Midbrain (tissue), 1 donor: ENCODE measurements at places on chromosomes 16 and 17.

DNA sequence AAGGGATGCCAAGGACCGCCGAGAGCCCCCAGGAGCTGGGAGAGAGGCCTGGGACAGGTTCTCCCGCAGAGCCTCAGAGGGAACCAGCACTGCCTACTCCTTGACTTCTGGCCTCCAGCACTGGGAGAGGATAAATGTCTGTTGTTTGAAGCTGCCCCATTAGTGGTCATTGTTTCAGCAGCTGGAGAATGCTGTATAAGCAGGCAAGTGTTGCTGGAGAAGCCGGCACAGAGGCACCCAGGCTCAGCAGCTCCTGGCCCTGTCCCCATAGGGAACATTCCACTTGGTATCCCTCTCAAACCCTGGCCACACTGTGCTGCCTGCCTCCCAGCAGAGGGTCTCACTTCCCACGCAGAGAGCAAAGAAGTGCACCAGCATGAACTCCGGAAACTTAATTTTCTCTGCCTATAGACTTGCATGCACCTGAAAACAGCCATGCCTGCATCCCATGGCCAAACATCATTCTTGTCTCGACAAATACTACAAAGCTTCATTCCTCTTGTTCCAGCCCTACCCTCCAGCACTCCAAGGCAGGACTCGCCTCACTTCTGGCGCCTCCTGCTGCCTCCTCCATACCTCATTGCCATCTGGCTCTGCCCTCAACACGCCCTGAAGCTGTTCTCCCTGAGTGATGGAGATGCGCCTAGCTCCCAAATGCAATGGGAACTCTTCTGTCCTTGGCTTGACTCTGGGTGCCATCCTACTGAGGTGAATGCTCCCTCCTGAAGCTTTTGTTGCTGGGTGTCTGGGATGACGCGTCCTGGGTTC, 88.1 kb downstream of the DNAH17 start:
- DNase-seq = peak; percentile 41

DNA sequence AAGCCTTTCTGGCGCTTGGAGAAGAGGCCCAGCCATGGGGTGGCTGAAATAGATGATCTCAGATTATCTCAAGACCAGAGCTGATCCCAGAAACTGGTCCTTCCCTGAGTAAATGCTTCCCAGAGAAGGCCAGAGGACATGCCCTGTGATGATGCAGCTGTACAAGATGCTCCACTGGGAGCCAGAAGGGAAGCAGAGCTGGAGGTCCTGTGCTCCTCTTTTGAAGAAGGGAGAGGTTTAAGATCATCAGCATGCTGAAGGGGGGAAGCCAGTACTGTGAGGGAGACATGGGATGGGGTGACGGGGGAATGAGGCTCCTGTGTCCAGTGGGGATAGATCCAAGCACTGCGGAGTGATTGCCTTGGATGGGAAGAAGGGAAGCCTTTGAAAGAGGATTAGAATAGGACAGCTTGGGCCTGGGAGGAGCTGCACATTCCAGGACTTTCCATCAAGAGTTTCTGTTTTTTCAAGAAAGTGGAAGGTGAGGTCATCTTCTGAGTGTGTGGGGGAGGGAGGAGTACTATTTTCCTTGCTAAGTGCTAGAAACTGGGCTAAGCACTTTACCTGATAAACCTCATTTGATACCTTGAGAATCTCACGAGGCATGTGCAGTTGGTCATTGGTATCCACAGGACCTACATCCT, 16.4 kb upstream of the ALOX15B start:
- no peak for DNase-seq

- DNase-seq = no peak
Measured at GRCh38 chr16:14418795-14419225, 211.2 kb downstream of the PARN start.

DNA sequence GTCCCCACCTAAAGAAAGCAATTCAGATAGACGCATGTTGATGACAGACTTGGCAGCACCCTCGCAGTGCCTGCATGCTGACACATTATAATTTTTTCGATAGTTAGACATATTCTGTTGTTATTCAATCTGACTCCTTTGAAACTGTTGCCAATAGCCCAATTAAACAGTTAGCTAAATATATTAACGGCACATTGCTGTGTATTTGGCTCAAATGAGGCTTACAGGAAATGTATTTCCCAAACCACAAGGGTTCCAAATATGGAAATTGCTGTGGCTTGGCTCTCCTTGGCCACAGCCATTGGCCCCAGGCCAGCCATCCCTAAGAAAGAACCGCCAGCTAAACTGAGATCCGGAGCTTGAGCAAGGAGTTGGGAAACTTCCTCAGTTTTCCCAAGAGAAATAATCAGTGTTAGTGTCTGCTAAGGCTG, 31.1 kb downstream of the C16orf82 start:
- DNase-seq = no peak

GRCh38 chr16:82133798-82134197, 36.2 kb downstream of the MPHOSPH6 start:
- DNase-seq = no peak

GRCh38 chr17:67891481-67892119, 66.3 kb downstream of the BPTF start:
- DNase-seq = peak; percentile 27

DNA sequence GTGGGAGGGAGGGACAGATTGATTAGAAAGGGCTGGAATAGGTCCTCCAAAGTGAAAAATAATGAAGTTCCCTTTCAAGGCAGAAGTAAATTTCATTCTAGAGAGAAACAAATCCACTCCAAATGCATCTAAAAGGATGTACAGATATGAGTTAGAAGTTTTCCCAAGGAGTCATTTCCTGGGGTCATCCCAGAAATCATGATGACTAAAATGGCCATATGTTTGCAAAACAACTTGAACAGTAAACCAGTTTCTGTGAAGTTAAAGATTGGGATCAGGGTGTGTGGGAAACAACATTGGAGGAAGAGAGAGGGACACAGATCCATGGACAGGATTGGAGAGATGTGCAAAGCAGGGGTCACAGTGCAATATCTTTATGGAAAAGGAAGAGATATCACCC, 32.5 kb upstream of the ARHGAP44 start:
- no peak for DNase-seq

GRCh38 chr16:86775511-86775921, 197.2 kb downstream of the FOXL1 start:
- no peak for DNase-seq
